ENCODE measurements at places on chromosomes 5 and 9.

DNA sequence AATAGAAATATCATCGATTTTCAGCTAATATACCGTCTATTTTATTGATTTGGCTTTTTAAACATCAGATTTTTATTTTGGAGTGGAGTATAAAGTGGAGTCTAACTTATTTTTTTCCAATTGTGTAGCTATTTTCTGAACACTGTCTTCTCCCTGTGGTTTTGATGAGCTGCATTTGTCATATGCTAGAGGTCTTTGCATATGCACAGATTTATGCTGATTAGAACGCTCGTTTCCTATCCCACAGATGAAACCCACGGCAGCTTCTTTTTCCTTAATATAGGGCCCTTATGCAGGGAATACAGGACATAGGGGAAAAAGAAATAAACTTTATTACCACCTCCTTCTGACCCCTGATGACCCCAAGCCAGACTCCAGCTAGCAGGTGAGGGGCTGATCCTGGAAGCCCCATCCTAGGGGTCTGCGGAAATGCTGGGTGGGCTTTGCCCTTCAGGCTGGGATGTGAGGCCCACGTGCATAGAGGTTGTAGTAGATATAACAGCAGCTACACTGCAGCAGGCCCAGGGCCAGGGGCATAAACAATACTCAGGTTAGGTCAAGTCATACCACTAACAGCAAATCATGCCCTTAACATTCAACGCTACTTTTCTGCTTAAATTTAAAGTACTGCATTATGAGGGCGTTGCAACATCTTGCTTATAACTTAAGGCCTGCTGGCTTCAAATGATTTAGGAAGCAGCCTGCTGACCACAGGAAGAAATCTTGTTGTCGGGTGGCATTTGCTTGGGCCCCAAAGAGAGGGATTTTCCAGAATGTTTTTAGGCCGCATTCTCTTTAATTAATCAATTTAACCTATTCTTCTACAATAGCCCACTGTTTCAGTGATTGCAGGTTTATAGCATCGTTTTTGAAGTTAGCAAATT lies 28.5 kb downstream of the MVB12B start:
- no peak for DNase-seq

DNA sequence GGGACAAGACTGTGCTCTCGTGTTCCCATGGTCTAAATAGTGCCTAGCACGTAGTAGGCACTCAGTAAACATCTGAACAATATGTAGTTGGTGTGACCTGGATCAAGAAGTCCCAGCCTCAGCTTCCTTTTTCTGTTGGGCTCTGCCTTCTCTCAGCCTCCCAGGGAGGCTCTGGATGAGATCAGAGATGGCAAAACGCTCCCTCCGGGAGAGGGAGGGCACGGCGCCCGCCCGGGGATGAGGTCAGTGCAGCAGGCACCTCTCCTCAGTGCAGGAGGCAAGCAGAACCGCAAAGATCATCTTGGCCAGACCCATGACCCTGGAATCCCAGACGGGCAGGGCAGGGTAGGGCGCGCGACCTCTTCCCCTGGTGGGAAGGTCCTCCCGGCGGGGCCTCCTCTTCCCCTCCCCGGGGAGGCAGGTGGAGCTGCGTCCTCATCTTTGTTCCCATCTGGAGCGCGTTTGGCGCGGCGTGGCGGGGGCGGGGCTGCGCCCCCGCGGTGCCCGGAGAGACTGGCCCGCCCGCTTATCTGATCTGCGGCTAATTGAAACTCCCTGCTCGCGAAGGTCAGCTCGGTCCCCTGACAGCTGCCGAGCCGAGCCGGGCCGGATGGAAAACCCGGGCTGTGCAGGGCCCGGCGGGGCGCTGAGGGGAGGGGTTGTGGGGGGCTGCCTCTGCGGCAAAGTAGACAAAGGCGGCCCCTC lies 60.9 kb downstream of the CXXC5 start:
- DNase-seq, result peak; percentile 37

- DNase-seq, result peak; percentile 6
Observed at GRCh38 chr9:124520206-124520596, 13.0 kb upstream of the NR5A1 start.

DNA sequence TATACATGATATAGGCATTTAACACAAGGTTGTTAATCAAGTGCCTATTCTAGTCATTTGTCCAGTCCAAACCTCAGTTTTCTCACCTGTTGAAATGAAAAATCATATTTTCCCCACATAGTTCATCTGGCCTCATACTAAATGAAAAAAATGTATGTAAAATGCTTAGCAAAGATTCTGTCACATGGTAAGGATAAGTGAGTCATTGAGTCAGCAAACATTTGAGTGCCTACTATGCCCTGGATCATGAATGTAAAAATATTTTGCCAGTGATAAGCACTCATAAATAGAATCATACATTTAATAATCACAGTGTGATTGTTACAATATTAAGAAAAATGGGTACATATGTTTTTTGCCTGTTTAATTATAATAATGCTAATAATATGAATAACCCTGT lies 181.2 kb upstream of the PAPPA start:
- no peak for DNase-seq

DNA sequence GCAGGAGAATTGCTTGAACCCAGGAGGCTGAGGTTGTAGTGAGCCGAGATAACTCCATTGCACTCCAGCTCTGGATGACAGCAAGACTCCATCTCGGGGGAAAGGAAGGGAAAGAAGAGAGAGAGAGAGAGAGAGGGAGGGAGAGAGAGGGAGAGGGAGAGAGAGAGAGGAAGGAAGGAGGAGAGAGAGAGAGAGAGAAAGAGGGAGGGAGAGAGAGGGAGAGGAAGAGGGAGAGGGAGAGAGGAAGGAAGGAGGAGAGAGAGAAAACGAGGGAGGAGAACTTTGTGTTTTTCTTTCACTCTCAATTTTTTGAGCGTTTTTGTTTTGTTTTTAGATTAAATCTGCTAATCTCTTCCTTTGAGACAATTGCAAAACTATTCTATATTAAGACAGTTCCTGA lies 46.9 kb downstream of the SPEF2 start:
- DNase-seq, result no peak

- DNase-seq, result no peak
Observed at GRCh38 chr5:10343486-10343885, 10.0 kb upstream of the MARCHF6 start.

GRCh38 chr5:43336159-43336558 lies 22.9 kb upstream of the HMGCS1 start:
- DNase-seq, result no peak

DNA sequence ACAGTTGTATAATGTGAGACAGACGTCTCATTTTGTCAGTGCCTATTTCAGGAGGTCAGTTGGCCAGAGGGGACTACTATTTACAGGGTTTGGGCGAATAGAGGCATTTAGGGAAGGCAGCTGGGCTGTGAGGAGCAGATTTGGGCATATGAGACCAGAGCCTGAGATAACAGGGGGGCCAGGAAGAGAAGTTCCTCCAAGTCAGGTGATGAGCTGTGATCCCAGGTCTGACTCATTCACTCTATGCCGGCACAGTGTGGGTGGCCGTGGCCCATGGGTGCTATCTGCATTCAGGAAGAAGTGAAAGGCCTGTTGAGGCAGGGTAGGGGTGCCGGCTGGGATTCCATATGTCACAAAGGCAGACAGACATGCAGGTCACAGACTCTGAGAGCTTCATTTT lies 142.8 kb downstream of the PDZD2 start:
- DNase-seq, result no peak

DNA sequence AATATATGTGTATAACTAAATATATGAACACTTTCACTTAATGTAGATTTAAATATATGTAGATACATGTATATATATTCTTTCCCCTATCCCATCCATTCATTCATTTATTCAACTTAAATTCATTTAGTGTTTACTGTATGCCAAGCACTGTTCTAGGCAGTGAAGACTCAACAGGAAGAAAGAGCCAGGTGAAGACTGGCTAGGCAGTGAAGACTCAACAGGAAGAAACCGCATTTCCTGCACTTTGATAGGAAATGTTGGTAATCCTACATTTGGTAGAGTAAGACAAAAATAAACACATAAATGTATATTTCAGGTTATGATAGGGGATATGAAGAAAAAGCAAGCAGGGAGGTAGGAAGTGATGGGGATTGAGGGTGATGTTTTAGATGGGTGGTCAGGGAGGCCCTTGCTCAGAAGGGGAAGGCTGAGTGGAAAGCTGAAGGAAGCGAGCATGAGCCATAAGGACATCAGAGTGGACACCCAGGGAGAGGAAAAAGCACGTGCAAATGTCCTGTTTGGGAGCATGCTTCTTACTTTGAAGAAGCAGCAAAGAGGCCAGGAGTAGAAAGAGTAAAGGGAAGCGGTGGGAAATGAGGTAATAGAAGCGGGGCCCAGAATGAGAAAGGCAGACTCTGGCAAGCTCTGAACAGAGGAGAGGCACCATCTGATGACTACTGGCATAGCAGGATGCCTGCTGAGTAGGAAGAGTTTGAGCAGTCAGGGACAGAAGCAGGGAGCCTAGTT lies 227.8 kb upstream of the MAP3K1 start:
- no peak for DNase-seq

- DNase-seq, result no peak
Observed at GRCh38 chr5:55621229-55621628, 86.5 kb upstream of the PLPP1 start.

DNA sequence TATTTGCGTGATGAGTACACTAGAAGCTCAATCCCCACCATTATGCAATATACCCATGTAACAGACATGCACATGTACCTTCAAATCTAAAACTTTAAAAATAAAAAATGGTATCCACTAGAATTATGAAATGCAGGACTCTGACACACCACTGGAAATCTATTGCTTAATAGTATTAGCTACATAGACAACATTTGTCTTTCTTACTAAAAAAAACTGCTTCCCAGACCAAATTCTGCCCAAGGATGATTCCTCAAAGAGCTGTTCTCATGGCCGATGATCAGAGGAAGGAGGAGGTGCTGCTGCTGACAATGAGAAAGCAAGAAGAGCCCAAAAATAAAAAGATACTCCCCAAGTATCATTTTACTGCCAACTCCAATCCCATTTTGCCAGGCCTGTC lies 67.2 kb downstream of the TTC39B start:
- DNase-seq, result no peak

DNA sequence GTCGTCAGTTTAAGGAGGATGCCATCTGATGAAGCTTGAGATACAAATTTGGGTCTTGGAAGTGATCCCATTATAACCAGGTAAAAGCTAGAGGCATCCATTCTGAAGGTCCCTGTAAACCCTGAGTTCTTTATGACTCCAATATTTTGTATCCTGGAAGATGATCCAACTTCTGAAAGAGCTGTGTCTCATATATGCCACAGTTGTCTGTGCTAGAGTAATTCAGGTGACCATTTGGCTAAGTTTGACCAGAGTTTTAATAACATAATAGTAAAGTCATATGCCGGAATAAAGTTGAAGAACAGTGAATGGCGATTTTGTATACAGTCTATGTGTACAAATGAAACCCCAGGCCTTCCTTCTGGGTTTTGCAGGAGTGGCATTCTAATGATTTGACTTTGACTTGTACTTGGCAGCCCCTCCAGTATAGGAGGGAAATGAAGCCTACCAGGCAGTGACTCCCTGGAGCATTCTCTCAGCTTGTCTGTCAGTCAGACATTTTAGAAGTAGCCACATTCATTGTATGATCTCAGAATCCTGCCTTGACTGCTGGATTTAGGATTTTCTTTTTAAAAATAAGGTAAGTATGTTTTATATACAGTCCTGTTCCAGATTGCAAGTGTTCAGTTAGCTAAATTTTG lies 39.6 kb downstream of the ENTREP1 start:
- no peak for DNase-seq

DNA sequence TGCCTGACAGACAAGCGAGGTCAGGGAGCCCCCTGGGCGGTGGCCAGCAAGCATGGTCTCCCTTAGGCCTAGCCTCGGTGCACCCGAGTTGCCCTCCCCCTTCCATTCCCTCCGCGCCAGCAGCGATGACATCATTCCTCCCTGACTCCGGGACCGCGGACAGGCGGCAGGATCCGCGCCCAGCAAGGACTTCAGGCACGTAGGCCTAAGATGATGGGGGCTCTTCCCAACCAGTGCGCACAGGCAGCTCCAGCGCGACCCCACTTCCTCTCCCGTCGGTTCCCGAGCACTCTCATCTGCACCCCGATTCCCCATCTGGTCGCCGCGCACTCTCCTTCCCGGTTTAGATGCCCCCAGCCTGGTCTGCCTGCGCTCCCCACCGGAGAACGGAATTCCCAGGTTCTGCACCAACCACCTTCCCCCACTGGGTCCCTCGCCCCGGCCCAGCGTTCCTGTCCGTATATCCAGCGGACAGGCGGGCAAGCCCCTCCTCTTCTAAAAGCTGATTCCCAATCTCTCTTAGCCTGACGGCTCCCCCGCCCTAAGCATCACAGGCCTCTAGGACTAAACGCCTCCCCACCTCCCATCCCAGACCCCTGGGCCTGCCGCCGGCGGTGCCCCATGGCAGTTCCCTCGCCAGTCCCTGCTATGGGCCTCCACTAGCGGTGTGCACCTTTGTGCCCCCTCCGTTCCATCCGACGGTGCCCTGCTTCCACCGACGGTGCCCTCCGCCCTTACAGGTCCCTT lies 931 bp downstream of the FAM219A start:
- DNase-seq, result peak; percentile 23

DNA sequence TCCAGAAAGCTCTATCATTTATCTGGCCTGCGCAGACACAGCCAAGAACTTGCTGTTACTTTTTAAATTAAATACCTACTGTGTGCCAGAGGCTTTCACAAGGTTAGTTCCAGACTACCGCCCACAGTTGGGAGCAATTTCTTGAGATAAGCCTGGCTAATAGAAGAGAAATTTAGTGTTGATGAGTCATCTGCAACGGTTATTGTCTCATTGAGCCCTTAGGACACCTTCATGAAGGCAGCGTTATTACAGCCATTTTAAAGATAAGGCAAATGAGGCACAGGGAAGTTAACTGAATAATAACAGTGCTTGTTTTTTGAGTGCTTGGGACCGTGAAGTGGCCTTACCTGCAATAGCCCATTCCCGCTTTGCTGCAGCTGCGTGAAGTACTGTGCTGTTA lies 292.9 kb upstream of the MSX2 start:
- DNase-seq, result no peak

GRCh38 chr5:131751506-131751905 lies 45.3 kb downstream of the FNIP1 start:
- no peak for DNase-seq

DNA sequence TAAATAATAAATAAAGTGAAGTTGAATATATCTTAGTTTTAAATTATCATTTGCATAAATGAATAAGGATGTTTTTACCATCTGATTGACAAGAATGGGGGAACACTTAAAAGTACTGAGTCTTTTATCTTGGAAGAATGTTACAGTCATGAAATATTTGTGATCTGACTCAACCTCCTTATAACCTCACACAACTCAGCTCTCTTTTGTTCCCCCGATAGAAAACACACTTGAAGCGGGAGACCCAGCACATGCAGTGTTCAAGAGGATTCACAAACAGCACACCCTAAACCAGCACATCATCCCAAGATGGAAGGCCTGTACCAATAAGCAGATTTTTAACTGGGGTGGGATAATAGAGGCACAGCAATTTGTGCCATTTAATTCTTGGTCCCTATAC lies 15.5 kb downstream of the BAAT start:
- DNase-seq, result no peak

- no peak for DNase-seq
Observed at GRCh38 chr5:97094579-97095317, 47.7 kb downstream of the LIX1 start.

- DNase-seq, result no peak
Observed at GRCh38 chr9:122088880-122089706, 4.0 kb downstream of the TTLL11 start.

All from amygdala (tissue), 56 donors.